ENCODE measurements at places on chromosomes 2 and 18.
A peak's percentile ranks its signal among the peaks of the same experiment; 100 is the strongest.

GRCh38 chr2:113777371-113777770 lies 20.9 kb upstream of the SLC35F5 start:
- no peak for DNase-seq

- DNase-seq: no peak
These were observed 53.8 kb downstream of the SMCHD1 start for GRCh38 chr18:2709316-2709715.

- no peak for DNase-seq
These were observed 2.2 kb upstream of the ATOH8 start for GRCh38 chr2:85751627-85752026.

DNA sequence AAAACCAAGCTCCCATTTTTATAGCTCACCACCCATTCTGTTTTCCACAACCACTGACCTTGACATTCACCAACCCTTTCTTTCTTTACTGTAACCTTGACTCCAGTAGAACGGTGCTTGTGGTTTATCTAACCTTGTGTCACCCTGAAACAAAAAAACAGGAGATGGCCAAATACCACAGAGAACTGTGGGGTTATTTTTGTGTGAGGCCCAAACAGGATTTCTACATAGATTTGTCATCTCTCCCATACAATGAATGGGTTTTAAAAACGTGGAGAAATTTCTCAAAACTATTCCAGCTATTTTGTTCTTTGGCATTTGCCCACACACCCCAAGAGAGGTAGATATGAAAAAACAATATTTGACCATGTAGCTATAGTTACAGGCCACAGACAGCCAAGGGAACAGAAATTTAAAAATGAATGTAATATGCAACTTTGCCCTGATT lies 231.3 kb upstream of the TANK start:
- DNase-seq: no peak

- DNase-seq: peak; percentile 79
These were observed 1.3 kb upstream of the SMAD2 start for GRCh38 chr18:47931718-47932103.

DNA sequence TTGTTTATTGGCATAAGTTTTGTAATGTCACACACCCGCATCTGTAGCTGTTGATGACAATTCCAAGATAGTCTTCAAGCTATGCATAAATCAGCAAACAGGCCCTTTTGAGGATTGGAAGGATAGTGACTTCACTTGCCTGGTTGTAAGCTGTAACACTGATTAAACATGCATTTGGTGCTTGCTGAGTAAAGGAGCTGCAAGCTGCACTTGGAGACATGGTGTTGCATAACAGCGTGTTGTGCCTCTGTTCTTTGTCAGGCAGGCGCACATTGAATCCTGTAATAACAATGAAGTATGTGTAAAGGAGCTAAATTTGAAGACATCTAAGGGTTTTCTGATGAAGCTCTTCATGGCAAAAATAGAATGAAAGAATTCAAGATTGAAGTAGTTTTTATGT lies 68.7 kb upstream of the TTC27 start:
- DNase-seq: peak; percentile 8

DNA sequence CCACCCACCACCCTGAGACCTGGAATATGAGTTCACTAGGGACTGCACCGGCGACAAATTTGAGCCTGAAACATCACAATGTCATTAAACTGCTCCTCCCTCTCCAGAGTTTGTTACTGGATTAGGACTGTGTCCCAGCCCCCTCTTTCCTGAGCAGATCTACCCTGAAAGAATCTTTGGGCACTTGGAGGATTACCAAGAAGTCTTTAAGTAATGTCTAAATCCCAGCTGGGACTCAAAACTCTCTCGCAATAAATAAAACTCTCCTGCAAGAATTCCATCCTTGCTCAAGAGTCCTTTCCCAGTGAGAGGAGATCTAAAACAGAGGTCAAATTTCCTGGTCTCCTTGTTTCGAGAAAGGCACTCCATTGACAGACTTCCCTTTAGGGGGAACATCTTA lies 20.9 kb downstream of the GKN2 start:
- no peak for DNase-seq

DNA sequence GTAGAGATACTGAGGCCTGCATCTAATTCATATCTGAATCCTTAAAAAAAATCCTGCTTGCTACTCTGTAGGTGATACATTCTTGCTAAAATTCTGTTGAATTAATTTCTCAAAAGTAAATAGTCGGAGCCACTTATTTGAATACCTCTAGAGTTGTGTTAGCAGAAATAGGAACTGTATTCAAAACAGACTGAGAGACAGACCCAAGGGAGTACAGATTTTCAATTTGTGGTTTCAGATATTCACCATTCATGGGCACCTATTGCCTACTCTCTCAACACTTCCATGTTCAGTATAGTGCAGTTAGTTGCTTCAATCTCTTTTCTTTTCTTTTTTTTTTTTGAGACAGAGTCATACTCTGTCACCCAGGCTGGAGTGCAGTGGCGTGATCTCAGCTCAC lies 46.6 kb upstream of the CTLA4 start:
- DNase-seq: no peak

GRCh38 chr18:80200932-80201672 lies 46.2 kb downstream of the PARD6G start:
- no peak for DNase-seq

DNA sequence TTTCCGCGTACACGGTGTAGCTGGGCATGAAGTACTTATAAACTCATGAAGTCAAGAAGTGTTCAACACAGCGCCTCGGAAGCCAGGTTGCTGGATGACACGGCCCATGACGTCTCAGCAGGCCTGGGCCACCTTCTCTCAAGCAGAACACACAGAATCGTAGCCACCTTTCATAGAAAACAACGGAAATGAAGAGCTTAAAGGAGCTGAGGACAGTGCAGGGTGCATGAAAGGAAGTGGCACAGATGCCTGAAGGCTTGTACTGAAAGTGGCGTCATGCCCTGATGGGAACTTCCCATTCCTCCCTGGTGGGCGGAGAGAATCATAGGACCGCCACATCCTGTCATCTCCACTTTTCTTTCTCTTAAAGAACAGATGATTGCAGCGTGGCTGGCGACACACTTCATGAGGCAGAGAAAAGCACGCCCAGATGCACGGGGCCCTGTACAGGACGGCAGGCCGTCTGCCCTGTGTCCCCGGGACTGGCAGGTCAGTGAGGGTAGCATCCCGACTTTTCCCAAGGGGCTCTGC lies 31.1 kb downstream of the HDAC4 start:
- no peak for DNase-seq

- DNase-seq: peak; percentile 90
These were observed 88.5 kb downstream of the DYNAP start for GRCh38 chr18:54679318-54680149.

DNA sequence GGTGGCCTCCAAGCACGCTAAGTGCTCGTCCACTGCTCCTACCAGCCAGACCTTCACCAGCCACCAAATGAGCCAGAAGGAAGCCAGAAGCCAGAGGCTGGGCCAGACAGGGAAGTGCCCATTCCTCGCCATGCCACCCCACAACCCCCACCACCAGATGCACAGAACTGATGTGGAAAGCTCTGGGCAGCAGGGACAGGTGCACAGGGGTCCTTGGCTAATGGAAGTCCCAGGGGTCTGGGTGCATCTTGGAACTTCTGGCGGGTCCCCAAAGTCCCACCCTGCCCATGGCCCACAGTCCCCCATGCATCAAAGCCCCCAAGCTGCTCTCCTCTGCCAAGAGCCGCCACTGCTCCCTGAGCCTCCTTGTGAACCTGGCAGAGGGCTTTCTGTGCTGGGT lies 173.1 kb upstream of the ID2 start:
- DNase-seq: no peak

DNA sequence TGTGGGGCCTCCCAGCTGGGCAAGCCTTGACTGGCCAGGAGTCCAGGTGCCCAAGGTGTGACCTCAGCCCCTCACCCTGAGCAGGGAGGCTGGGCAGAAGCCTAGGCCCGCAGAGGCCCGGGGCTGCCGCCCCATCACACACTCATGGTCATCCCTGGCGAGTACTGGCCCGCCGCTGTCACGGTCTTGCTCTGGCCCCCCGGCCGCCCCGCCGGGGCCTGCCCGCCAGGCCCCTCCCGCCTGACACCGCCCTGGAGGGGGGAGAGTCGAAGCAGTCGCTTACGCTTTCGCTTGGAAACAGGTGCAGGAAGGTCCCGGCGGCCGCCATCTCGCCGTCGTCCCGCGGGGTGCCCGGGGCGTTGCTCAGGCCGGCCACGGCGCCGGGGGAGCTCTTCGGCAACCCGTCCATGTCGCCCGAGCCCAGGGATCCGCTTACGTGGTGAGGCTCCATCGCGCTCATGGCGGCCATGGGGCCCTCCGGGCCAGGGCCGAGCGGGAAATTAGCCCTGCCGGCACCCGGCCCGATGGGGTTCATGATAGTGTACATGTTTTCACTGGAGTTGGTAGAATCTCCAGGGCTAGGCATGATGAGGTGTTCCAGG lies 26.6 kb upstream of the ANKRD62 start:
- DNase-seq: no peak

GRCh38 chr2:38129987-38130386 lies 54.0 kb upstream of the CYP1B1 start:
- no peak for DNase-seq

DNA sequence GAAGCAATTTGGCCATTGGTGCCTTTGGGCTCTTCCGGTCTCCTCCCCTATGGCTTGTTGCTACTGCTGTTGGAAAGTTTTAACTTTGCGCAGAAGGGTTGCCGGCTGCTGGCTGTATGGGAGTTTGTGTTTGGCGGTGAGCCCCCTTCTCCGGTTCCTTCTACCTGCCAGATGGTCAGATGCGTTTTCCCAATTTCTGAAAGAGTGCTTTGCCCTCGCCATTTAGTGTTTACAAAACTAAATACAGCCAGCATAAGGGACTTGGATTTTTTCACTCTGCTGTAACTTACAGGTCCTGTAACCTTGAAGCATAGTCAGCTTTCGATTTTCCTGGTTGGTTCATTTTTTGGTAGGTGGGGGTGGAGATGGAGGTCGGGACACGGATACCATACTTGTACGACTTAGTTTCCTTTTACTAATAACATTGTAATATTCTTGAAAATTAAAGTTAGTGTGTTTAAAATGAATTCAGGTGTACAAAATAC lies 604 bp downstream of the COQ10B start:
- peak; percentile 90 for DNase-seq

DNA sequence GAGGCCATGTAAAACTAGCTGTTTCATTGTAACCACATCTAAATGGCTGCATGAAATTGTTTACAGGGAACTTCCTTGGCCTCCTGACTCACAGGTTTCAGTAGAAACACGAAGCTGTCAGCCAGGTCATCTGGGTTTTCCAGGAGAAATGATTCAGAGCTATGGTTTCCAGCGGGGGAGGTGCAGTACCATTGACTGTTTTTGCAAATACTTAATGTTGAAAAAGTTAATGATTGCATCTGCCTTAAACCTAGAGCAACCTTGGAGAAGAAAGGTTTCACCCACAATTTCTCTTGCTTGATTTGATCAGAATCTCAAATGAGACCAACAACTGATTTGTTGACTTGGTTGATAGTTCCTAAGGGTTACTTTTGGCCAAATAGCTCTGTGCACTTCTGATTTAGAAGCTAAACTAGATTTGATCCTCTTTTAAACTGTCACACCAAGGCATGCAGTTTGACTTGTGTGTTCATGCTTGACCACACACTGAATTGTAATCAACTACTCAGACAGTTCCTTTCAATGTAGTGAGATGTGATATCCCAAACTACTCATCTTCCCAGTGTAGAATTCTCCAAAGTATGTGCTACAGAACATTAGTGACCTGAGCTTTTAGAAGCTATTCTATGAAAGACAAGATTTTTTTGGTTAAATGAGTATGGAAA lies 193.5 kb upstream of the CHST9 start:
- no peak for DNase-seq

DNA sequence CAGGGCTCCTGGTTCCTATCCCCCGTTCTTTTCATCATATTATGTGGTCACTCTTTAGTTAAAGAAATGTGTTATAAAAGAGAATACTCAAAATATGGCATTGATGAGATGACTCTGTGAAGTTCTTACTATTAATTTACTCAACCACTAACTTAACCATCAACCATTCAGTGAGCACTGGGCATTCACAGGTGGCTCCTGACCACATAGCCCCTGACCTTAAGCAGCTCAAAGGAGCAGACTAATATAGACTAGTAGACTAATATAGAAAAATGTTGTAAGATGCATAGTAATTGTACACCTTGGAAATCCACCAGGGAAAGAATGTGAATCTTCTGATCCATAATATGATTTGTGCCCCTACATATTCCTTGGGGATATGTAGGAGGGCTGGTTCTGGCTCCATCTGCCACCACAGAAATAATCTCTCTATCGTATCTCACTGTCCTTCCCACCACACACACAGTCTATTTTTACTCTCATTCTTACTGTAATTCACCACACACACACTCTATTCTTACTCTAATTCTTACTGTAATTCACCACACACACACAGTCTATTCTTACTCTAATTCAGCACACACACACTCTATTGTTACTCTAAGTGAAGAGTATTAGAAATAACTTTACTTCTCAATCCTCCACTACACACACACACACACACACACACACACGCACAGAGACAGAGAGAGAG lies 188.9 kb upstream of the ITGA4 start:
- no peak for DNase-seq

DNA sequence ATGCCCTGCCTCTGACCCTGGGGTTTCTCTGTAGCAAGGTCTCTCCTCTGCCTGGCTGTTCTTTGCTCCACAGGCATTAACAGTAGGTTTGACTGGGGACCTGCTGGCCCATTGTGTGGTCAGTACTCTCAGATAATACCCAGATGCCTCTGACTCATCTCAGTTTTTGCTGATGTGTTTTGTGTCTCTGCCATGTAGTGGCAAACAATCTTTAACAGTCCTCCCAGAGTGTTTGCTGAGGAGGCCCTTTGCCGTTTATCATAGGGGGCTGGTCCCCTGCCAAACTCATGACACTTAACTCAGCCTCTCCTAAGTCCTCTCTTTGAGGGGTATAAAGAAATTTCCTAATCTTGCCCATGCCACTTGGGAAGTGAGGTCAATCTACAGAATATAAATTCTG lies 793.7 kb upstream of the FANCL start:
- peak; percentile 88 for DNase-seq

GRCh38 chr2:8121826-8122513 lies 559.9 kb upstream of the ID2 start:
- no peak for DNase-seq

- DNase-seq: no peak
These were observed 564.7 kb upstream of the SLC39A10 start for GRCh38 chr2:195092341-195092740.
